Cardiac septum (tissue), 1 donor: ENCODE measurements at places on chromosomes 1 and 21.

DNA sequence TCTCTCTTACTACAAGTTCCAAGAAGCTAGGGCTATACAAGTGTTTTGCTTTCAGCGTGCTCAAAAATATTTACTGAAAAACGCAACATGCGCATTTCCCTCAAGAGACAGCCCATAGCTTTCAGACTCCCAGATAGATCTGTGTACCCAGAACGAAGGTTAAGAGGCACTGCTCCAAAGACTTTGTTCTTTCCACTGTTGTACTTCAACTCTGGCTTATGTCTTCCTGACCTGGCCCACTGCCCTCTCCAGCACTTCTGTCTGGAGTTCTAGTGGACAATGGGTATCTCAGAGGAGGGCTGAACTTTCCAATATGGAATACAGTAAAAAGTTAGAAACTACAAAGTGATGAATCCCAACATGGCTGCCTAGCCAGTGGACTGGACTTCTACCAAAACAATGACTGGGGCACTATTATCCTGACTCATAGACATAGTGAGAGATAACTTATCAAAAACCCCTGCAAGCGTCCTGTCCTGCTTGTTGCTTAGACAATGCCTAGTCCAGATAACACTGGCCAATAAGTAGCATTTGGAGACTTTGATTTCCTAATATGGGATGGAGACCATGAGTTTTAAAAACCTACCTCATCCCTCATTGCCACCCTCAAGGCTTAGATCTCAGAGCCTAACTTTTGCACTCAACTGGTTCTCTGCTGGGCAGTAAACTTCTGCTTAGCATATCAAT lies 8.8 kb upstream of the ADAR start:
- no peak for DNase-seq

- no peak for DNase-seq
Measured at GRCh38 chr1:19591482-19592091, 52.5 kb upstream of the NBL1 start.

- DNase-seq, result no peak
Measured at GRCh38 chr1:182114627-182115023, 53.1 kb upstream of the ZNF648 start.

GRCh38 chr1:230197644-230198567 lies 130.9 kb downstream of the GALNT2 start:
- DNase-seq, result no peak

GRCh38 chr1:113947388-113948107 lies 18.4 kb downstream of the HIPK1 start:
- DNase-seq, result no peak

DNA sequence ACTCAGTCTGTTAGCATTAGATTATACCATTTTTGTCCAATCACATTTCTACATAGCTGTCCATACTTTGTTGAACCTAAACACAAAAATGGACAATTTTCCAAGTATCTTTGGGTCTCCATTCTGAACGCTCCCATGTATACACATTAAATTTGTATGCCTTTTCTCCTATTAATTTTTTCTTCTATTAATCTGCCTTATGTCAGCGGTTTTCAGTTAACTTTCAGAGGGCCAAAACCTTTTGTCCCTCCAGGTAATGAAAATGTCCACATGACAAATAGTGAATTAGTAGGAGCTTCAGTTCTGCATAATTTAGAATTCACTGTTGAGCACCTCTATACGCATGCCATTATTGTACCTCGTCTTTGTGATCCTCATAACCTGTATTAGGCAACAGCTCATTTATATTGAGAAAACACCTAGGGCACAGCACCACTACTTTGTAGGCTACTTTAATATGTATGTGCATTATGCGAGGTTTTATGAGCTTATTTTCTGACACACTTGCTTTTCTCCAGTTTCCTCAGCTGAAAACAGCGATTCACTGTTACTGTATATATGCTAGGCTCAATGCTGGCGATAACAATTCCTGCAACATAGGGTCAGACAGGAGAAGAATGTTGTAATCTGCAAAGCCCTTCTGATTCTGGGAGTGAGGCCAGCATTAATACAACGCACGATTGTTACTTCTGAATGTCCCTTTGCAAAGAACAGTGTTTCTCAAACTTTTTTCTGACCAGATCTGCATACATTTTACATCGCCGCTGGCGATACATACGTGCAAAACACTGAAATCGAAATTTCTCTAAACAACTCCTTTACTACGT lies 1.1 kb upstream of the ABCD3 start:
- no peak for DNase-seq

- no peak for DNase-seq
Measured at GRCh38 chr21:19130379-19131028, 726.9 kb upstream of the TMPRSS15 start.

DNA sequence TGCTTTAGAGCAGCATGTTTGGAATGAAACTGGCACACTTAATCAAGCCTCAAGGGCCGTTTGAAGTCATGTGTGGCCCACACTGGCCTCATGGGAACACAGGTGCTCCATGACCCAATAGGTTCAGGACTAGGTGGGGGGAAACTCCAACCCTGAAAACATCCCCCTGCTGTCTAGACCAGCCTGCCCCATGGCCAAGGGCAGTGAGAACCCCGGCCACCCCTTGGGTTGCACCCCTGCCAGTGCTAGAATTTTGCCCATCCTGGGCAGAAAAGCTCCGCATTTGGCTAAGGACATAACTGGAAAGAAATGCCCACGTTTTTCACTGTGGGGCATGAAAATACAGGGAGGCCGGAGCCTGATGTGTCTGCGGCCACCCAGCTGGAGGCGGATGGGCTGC lies 6.1 kb upstream of the PTGER3 start:
- DNase-seq, result no peak

GRCh38 chr1:186496171-186496851 lies 35.4 kb upstream of the PDC start:
- DNase-seq, result no peak

GRCh38 chr1:233777566-233777965 lies 126.9 kb upstream of the SLC35F3 start:
- no peak for DNase-seq

- DNase-seq, result no peak
Measured at GRCh38 chr1:160795951-160796383, at the start of gene LY9. Gene LY9 (plus strand): TSS chr1:160796174. CDS start chr1:160796188, 14 bp downstream.

DNA sequence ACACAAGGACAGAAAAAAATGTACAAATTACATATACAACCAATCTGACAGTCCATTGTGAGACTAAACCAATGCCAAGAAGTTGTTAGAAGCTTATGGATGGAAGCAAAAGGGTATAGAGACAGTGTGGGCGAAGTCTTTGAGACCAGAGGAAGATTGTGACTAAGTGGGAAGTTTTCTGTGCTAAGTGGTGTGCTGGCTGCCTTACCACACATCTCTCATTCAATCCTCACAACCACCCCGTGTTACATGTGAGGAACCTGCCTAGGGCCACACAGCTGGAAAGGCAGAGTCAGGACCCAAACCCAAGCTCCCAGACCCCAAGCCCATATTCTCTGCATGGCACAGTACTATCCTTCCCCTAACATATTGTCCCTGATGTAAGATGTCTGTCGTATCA lies 53.5 kb upstream of the DUSP10 start:
- DNase-seq, result no peak

DNA sequence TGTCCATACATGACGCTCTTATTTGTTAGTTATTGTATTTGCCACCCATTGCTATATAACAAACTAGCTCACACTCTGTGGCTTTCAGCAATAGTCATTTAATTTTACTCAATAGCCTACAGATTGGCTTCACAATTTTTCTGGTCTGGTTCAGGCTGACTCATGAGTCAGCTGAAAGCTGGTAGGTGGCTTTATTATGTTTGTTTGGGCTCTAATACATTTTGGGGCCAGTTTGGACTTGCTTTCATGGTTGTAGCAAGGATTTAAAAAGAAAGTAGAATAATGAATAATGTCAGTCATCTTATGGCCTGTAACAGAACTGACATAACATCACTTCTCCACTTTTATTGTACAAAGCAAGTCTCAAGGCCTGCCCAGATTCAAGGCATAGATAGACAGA lies 338.7 kb downstream of the LRRIQ3 start:
- no peak for DNase-seq

GRCh38 chr1:206953126-206953525 lies 6.9 kb upstream of the PIGR start:
- DNase-seq, result no peak

DNA sequence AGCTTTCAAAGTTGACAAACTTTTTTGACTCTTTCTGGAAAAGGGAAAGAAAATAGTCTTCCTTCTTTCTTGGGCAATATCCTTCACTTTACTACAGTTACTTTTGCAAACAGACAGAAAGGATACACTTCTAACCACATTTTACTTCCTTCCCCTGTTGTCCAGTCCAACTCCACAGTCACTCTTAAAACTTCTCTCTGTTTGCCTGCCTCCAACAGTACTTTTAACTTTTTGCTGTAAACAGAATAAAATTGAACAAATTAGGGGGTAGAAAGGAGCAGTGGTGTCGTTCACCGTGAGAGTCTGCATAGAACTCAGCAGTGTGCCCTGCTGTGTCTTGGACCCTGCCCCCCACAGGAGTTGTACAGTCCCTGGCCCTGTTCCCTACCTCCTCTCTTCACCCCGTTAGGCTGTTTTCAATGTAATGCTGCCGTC lies 160.8 kb upstream of the SGIP1 start:
- no peak for DNase-seq

DNA sequence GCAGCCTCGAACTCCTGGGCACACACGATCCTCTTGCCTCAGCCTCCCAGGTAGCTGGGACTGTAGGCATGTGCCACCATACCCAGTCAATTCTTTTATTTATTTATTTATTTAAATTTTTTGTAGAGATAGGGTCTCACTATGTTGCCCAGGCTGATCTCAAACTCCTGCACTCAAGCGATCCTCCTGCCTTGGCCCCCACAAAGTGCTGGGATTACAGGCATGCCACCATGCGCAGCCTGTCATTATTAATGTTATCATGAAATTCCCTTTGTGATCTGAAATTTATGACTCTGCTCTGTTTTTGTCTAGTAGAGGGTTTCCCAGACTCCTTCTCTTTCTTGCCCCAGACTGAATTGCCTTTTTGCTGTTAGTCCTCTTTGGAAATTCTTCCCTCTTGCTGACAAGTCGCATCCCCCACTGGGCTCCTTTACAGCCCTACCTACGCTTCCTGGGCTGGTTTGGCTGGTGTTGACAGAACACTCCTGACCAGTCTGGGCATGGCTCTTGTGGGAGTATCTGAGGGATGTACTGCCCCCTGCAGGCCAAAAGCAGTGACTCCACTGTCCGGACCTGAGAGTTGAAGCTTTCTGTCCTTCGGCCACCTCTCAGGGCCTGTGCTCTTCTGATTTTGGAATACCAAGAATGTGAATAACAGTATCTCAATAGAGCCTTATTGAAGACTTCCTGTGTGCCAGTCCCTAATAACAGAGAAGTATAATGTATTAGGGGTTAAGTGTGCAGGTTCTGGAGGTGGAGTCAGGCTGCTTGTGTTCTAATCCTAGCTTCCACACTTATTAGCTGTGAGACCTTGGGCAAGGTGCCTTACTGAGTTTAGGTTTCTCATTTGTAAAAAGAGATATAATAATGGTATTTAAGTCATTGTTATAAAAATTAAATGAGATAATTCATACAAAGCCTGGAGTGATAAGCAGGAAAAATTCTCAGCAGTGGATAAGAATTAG lies 28.2 kb downstream of the TCEANC2 start:
- no peak for DNase-seq

DNA sequence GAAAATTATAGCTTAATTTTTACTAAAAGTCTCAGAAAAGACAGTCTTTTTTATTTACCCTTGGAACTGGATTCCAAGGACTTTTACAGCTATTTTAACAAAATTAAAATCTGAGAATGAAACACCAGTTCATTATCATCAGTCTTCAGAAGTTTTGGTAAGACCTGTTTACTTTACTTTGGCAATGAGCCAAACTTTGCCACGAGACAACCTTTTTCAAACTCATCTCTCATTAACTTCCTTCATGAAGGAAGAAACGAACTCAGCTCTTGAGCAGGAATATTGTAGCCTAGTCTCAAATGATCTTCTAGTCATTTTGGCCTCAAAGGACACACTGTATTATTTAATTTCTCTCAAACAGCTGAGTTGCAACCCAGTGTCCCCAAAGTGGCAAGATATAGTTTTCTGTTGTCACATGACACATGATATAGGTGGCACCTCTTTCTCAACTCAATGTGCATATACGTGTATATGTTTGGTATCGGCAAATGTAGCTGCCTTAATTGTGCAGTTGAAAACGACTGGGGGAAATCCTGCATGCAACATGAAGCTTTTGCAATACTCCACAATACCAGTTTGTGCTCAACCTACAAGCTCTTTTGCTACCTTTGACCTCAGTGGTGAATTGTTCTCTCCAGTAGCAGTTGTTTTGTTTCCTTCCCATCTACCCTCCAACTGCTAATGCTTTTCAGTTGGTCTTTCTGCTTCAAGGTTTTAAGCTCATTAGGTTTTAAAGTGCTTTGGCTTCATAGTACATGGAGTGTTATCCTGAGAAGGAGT lies 8.4 kb upstream of the GNG4 start:
- DNase-seq, result no peak

GRCh38 chr1:63054184-63054583 lies 268.2 kb upstream of the FOXD3 start:
- no peak for DNase-seq

GRCh38 chr1:81554534-81554933 lies 246.2 kb upstream of the ADGRL2 start:
- no peak for DNase-seq

GRCh38 chr1:44673675-44674112 lies 587 bp downstream of the TMEM53 start:
- no peak for DNase-seq

- no peak for DNase-seq
Measured at GRCh38 chr1:10188133-10188650, 22.2 kb upstream of the KIF1B start.

GRCh38 chr1:163912170-163912884 lies 590.6 kb downstream of the NUF2 start:
- no peak for DNase-seq

GRCh38 chr1:27000817-27001460 lies 7.4 kb downstream of the TRNP1 start:
- DNase-seq, result no peak

DNA sequence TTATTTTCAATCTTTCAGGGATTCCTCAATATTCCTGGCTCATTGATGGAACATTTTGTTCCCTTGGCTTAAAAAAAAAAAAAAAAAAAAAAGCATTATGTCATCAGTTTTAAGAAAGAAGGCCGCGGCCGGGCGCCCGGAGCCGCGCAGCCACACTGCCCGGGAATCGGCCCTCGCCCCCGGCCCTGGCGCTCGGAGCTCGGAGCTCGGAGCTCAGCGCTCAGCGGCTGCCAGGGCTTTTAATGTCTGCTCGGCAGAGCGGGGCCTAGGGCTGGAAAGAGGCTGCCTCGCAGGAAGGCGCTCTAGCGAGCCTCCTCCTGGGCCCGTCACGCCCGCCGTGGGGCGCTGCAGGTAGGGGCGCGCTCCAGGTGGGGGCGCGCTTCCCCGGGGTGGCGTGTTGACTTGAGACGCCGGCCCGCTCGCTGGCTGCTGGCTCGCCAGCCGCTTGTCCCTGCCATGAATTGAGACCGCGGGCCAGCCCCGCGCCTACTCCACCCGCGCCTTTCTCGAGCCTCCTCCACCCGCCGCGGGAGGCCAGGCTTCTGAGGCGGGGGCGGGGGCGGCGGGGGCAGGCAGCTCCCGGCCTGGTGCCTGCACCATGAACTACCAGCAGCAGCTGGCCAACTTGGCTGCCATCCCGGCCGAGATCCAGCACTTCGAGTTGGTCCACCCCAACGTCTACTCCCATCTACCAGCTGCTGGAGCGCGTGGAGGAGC lies 5.4 kb upstream of the TDRD5 start:
- no peak for DNase-seq

- DNase-seq, result no peak
Measured at GRCh38 chr1:185144233-185144632, 12.5 kb downstream of the TRMT1L start.

GRCh38 chr1:59688976-59689375 lies 125.8 kb upstream of the HOOK1 start:
- no peak for DNase-seq

- DNase-seq, result no peak
Measured at GRCh38 chr1:77168358-77168757, 50.9 kb downstream of the PIGK start.
